ENCODE measurements at places on chromosomes 7 and 10. TPM values are rescaled to one million over a fixed set of nuclear protein-coding genes. Genes with fewer than 3 reads are reported as not detected.

- peak; percentile 58 for DNase-seq
These were observed 25.5 kb upstream of the FAM221A start for GRCh38 chr7:23654508-23654907.

The CCDC172 gene
- total RNA-seq = not detected

DNA sequence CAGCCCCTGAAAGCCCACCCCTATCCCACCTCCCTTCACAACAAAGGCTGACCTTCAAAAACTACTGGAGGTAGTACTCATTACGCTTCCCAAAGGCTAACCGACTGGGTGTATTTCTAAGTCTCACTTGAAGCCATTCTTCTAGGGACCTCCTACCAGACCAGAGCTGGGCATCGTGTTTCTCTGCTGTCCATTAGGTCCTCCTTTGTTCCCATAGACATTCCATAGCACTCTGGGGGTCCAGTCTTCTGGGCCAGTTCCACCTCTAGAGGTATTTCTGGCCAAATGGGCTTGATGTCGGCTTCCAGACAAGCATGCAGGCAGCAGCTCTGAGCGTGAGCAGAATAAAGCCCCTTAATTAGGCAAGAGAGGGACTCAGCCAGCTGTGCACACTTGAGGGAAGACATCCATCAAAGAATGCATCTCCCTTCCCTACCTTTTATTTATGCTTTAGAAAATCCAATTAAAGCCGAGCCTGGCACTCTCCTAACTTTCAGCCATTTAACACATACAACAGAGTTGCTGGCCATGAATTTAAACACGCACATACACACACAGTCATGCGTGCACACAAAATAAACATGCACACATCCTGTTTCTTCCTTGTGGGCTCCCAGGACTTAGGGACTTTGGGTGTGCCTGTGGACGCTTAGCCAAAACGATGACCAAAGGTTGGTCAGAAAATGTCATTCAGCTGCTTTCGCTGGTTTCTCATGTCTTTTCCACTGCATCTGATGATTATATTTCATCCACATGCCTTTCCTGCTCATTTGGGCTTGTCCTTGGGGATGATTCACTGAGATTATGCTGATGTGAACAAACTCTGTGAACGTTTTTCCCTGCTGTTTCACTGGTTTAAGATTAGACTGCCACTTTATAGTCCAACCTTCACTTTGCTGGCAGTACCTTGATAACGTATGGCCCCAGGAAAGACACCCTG is 362.0 kb upstream of the NFE2L3 start:
- peak; percentile 54 for DNase-seq

The PKD2L1 gene
- total RNA-seq = not detected

- DNase-seq = no peak
These were observed 26.1 kb downstream of the WDFY4 start for GRCh38 chr10:48710647-48711275.

GRCh38 chr7:73742753-73743641 is 4.4 kb upstream of the ABHD11 start:
- DNase-seq = peak; percentile 98

The TEX47 gene
- not detected for total RNA-seq

DNA sequence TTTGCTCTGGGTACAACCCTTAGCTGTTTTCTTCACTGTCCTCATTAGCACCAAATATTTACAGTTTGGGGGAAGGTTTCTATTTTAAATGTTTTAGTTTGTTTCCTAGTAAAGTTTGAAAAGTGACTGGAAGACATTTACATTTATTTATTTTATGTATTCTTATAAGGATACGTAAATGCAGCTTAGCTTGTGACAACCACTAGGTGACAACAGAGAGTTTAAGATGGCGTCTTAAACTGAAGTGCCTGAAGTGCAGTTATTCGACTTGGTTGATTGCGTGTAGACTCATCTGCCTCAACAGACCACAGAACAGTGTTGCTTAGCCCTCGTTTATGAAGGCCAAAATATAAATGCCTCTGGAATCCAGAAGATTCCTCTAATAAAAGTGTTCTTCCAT is 378.2 kb upstream of the MYO3A start:
- no peak for DNase-seq

- no peak for DNase-seq
These were observed 57.6 kb upstream of the NANOS1 start for GRCh38 chr10:118971876-118972275.

GRCh38 chr10:44316187-44316921 is 68.5 kb downstream of the CXCL12 start:
- no peak for DNase-seq

- DNase-seq = no peak
These were observed 91.3 kb downstream of the CACNB2 start for GRCh38 chr10:18231480-18231879.

DNA sequence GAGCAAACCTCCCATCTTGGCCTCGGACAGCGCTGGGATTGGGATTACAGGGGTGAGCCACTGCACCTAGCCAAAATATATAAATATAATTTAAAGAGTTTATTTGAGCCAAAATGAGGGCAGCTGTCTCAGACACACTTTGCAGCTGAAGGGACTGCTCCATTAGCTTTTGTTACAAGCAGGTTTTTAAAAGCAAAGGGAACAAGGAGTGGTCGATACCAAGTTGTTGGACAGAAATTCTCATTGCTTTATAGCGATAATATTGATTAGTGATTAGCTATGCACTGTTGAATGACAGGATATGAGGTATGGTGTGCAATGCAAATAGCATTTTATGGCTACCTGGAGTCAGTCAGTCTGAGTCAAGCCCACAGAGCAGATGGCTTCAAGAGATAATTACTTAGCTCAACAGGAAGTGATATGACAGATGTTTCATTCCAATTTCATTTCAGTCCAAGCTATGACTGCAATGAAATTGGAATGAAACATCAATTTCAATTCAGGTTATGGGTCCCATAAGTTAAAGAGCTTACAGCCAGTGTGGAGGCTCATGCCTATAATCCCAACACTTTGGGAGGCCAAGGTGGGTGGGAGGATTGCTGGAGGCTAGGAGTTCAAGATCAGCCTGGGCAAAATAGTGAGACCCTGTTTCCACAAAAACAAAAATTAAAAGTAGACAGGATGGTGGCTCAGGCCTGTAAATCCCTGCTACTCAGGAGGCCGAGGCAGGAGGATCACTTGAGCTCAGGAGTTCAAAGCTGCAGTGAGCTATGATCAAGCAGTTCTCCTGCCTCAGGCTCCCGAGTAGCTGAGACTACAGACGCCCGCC is 23.1 kb downstream of the TYW1 start:
- DNase-seq = no peak

DNA sequence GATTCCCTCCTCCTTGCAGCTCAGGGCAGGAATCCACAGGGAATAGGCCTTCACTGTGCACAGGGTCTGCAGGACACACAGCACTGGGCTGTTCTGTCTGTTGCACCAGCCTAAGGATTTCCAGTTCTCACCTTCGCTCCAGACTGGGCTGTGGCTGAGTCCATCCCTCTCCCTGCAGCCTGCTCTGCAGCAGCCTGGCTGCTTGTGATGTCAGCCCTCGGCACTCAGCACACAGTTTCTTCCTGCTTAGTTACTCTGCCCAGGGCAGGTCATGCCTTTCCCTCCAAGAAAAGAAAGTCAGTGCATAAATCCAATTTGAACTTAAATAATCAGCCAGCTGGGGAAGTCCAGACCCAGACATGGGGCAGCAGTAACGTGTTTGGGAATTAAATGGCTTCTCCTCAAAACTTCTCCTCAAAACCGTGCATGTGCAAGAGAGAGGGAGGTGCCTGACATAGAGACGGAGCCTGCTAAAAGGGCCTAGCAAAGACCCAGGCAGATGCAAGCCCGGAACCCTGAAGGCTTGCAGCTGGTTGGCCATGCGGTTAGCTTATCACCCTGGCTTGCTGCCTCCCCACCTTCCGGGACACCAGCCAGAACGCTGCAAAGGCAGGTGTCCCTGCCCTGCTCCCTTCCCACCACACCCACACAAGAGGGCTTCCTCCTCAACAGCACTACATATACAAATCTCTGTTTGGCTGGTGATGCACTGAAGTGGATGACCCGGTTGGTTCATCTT is 10.9 kb upstream of the GDF2 start:
- peak; percentile 72 for DNase-seq

DNA sequence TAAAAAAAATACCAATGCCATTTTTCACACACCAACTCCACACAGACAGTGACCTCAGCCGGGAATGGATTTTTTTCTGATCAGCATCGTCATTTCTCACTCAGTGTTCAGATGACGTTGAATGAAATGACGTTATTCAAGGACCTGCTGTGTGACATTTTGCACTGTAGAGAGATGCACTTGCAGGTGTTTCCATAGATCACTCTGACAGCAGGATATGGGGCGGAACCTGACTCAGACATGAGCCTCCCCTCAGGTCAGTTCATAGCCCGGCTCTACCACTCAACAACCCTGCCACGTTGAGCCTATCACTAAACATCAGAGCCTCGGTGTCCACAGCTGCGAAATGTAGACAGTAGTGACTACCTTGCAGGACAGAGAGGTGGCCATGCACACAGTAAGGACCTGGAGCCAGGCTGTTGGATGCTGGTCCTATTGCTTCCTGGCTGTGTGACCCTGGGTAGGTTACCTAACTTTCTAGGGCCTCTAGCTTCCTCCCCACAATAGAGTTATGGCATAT is 41.4 kb upstream of the ANTXRL start:
- no peak for DNase-seq
